IPS-NIHi11 (cell line): ENCODE measurements at places on chromosomes 5 and 9.

- DNase-seq, result no peak
Observed at GRCh38 chr5:175654807-175655206, 3.1 kb upstream of the HRH2 start.

GRCh38 chr5:20611620-20612019 lies 623.6 kb upstream of the CDH18 start:
- DNase-seq, result no peak

DNA sequence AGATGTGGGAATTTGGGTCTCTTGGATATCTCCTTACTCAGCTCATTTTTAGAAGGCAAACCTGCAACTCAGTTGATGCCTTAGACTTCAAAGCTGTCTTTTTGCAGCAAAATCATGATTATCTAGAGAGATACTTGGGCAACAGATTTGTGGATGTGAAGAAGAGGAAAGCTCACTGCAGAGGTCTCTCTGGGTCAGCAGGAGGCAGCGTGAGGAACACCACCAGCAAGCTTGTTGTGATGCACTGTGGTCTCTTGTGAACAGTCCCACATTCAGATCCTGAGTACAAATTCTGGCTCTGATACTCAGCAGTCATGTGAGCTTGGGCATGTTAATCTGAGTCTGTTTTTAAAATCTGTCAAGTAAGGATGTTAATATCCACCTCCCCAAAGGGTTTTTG lies 26.3 kb upstream of the DMRT3 start:
- no peak for DNase-seq

DNA sequence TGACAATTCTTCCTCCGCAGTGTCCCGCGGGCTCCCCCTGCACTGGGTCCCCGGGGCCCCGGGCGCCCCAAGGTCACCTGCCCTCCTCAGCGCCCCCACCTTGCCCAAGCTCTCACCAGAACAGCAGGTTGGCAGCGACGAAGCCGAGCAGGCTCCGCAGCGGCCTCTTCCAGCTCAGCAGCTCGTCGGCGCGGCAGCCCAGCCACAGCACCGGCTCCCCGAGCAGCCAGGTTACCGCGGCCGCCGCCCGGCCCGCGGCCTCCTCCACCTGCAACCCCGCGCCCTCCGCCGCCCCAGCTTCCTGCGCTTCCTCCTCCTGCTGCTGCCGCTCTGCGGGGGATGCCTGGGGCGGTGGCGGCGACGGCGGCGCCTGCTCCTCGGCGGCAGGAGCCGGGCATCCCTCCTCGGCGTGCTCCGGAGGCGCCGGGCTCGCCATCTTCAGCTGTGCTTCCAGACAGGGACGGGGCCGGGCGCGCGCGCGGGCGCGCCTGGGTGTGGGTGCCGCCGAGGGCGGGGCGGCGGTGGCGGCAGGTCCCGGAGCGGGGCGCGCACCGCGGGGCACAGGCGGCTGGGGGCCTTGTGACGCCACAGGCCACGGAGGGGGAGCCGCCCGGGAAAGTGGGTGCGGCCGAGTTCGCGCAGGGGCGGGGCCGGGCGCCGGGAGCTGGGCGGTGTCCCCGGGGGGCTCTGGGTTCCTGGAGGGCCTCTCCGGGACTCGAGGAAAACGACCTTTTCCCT lies at the start of gene RETREG1:
Gene RETREG1 (minus strand): TSS at position 462 of the 738 bp plus-strand sequence. CDS start 26 bp downstream, at position 436.
- peak; percentile 77 for DNase-seq

DNA sequence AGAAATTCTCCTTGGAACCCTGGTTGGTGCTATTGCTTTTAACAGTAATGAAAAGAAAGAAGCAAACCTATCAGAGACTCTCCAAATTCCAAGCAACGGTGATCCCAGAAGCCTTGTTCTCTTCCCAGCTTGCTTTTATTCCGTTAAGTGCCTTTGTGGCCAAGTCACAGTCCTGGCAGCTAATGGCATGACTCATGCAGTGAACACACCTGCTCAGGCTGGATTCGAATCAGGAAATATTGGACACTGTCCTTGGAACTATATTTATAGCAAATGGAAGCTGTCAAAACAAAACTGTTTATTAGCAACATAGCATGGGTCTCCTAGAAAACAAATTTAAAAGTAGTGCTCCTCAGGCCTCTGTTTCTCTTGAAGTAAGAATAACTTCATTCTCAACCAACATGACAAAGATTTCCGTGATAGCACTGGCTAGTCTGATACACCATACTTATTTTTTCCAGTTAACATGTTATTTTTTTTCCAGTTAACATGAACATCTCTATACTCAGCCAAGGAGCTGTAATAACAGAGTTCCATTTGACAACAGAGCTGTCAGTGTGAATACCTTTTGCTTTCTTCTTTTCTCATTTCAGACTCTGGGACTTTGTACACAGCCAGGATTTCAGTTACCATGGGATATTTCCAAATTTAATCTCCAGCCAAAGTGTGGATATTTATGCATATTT lies 502.4 kb downstream of the GADD45G start:
- DNase-seq, result peak; percentile 33

DNA sequence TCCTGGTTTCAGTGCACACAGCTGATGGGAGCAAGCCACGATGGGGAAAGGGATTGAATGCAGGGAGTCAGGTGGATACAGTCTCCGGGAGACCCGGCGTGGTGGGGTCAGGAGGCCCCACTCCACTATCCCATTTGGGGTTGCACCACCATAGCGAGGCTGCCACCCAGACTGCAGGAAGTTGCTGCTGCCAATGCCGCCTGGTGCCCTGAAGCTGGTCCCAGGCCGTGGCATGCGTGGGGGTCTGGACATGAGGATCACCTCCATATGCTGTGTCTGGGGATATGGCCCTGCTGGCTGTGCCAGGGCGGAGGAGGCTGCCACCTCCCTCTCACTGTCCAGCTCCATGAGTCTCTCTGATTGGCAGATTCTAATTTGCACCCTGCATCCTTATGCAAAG lies 45.3 kb downstream of the COL5A1 start:
- DNase-seq, result no peak

- no peak for DNase-seq
Observed at GRCh38 chr5:167945542-167946384, 345.7 kb upstream of the WWC1 start.

DNA sequence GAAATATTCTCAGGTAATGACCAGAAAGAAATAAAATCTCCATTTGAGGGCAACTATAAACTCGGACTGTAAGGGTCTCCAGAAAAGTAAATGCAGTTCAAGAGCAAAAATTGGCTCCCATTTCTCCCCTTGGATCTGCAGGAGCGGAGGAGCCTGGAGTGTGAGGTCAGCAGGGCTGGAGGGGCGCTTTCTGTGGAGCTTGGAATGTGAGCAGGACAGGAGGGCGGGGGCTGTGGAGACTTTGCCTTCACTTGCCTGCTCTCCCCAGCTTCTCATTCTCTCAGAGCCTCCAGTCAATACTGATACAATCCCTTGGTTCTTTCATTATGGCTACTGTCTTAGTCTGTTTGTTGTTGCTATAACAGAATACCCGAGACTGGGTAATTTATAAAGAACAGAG lies 162.8 kb upstream of the ANKH start:
- DNase-seq, result peak; percentile 25

DNA sequence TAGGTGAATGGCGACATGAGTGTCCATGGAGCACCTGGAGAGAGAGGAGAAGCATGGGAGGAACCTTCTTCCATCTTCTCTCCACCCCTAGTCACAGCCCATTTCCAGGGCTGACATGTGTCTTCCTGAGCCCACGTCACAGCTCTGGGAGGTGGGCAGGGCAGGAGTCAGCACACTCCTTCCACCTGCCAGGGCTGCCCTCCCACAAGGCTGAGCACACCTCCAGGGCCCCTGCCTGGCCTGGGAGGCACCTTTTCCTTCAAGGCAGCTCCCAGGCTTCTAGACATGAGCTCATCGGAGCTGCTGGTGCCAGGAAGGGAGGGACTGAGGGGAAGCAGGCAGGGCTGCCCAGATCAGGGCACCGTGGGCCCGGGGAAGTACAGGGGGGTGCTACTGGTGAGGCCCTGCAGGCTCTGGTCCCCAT lies 13.6 kb upstream of the SYNPO start:
- DNase-seq, result peak; percentile 67

- DNase-seq, result no peak
Observed at GRCh38 chr9:126114409-126114760, 212.2 kb upstream of the MVB12B start.

- DNase-seq, result peak; percentile 77
Observed at GRCh38 chr5:58999804-59000203, 416.9 kb downstream of the RAB3C start.

DNA sequence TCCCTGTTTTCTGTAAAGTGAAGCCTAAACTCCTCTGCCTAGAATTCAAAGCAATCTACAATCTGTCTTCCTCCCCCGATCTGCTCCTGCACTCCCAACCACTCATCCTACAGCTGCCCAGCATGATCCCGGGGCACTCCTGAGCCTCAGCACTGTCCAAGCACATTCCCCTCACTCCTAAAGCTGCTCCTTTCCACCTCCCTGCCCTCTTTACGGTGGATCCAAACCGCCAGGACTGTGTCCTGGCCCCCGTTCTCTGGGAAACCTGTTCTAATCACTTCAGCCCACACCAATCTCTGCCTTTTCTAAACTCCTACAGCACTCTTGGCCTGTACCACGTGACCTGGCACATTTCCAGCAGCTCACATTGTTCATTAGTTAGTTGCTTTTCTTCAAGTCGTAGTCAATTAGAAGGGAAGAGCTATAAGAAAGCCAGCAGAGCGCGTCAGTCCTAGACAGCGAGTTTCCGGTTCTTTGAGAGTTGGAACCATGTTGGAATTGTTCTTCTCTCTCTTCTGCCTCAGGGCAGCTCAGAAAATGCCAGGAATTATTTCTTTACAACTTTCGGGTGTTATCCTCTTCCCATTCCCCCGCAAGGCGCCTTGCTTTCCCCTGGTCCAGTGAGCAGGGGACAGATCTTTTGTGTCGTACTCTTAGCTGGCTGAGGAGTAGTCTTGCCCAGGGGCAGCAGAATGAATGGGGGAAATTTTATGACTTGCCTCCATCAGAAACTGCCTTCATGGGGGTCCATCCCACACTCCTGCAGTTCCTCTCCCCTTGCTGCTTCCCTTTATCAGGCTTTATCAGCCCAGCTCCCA lies 60.7 kb downstream of the NRG2 start:
- no peak for DNase-seq

DNA sequence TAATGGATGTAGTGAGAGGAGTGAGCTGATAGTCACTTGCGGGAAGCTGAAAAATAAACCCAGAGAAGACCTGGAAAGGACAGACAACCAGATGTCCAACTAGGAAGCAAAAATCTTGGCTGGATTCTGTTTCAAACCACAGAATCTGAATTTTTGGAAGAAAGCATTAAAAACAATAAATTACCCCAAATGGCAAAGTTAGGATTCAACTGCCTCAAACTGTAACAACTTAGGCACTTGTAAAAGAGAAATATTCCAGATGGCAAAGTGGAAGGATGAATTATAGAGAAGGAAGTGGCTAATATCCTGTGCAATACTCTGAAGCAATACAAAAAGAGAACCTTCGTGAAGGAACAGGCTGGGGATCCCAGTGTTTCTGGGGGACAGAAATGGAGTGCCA lies 46.8 kb upstream of the SLIT3 start:
- no peak for DNase-seq

- no peak for DNase-seq
Observed at GRCh38 chr9:124782661-124783574, 6.0 kb downstream of the OLFML2A start.

- peak; percentile 20 for DNase-seq
Observed at GRCh38 chr9:98251551-98251950, 3.9 kb downstream of the TBC1D2 start.

- DNase-seq, result peak; percentile 74
Observed at GRCh38 chr5:139710319-139711066, 62.3 kb downstream of the CXXC5 start.

DNA sequence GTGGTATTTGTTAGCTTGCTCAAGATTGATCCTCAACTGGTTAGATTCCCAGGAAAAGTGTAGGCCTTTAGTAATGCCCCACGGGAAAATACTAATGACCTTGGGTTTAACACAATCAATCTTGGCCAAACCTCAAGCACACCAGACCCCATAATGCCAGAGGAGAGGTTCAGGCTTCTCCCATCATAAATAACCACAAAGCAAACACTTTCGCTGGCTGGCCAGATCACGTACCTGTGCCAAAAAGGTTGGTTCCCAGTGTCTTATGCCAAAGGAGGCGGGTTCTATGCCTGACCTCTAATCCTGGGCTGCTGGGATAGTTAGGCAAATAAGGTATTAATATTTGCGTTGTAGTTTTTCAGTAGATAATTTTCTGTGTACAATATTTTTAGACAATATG lies 379.2 kb upstream of the CDH18 start:
- DNase-seq, result no peak

DNA sequence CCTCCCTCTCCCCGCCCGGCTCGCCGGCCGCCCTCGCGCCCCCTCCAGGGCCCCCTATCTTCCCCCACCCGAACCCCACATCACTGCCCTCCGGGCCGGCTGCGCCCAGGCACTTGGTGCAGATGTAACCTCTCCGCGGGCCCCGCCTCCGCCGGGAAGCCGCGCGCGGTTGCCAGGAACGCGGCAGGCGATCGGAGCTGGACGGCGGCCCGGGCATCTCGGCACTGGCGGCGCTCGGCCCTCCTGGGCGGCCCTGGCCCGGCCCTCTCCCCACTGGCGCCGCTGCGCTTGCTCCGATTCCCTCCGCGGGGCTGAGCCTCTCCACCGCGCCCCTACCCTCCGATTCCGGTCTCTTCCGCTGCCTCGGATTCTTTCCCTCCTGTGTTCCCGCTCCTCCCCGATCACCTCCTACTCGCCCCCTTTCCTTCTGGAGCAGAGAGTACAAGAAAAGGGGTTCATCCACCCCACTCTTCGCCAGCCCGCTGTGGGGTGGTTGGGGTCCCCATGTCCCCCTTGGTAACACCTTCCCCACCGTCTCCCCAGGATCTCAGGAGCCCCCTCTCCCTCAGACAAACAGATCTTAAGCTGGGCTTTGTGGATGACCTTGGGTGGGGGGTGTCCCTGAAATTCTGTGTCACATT lies 70.6 kb downstream of the C9orf50 start:
- peak; percentile 79 for DNase-seq

GRCh38 chr9:87594194-87594593 lies 96.5 kb downstream of the DAPK1 start:
- DNase-seq, result no peak

DNA sequence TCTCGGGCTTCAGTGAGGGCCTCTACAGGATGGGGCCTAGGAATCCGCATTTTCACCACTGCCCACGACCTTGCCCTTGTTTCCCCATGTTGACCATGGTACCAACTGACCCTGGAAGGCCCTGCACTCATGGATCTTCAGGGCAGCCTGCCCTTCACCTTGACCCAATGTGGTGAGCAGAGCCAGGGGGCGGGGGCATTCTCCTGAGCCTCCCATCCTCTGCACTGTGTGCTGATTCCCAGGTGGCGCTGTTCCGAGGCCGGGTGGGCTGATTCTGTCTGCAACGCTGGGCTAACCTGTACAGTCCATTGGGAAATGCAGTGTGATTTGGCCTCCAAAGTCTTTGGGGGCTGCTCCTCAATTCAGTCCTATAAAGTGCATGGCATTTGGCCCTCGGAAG lies 68.7 kb downstream of the SHB start:
- DNase-seq, result peak; percentile 51

DNA sequence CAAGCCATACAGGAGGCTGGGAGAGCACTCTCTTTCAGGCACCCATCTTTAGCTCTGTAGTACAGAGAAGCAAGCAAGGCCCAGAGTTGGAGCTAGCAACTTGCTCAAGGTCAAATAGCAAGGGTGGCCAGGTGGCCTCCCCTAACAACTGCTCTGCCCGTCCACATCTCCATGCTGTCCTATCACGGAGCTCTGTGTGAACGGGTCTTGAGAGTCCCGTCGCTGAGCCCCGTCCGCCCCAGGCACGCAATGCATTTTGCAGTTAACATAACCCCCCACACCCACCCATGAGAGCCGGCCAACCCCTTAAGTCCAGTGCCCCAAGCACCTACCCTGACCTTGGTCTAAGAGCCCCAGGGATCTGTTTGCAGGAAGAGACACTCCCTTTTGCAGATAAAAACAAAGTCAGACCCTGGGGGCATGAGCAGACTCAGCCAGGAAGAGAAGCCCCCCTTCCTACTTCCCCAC lies 1.5 kb downstream of the RNF44 start:
- DNase-seq, result no peak
